ENCODE measurements at places on chromosomes 12 and 14. TPM values are rescaled to one million over a fixed set of nuclear protein-coding genes. Genes with fewer than 3 reads are reported as not detected.

GLIPR1L1 gene
- not detected for total RNA-seq

OR6C2 gene
- not detected for total RNA-seq

DLGAP5 gene
- 8.2 TPM for total RNA-seq

VWF gene
- 0.37 TPM for total RNA-seq

DNA sequence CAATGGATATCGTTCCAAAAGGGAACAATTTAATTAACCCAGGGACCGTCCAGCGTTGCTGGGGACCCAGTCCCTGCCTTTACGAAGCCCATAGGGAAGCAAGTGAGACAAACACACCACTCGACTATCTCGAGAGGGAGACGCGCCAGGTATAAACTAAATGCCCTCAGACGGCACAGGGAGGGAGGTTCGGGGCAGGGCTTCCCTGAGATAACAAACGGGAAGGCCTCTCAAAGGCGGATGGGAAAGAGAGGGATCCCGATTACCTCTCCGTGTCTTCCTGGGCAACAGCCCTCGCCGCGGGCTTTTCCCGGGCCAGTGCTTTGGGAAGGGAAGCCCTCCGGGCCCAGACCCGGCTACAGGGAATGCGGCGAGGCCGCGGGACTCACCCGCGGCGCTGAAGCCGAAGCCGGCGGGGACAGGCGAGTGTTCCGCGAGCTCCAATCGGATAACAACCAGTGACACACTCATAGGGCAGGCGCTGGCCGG is 390 bp downstream of the BRAP start:
- no peak for DNase-seq

- DNase-seq: no peak
Measured at GRCh38 chr14:68157971-68158371, 338.4 kb downstream of the RAD51B start.

GRCh38 chr12:11677752-11678151 is 28.3 kb downstream of the ETV6 start:
- DNase-seq: no peak

DNA sequence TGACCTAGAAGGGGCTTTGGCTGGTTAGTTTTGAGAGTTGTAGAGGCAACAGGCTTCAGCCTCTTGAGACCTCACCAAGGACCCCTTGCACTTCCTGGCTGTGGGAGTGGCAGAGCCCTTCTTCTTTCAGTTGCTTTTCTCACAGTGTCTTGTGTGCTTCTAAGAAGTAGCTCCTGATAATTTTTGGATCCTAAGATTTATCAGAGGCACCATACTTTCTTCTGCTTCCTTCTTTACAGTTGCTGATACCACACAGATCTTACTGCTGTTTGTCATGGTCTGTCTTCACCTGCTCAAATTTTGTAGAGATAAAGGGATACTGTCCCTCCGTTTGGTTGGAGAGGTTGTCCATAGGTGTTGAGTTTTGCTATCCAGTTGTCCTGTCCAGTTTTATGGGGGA is 33.8 kb downstream of the VRK1 start:
- no peak for DNase-seq

DNA sequence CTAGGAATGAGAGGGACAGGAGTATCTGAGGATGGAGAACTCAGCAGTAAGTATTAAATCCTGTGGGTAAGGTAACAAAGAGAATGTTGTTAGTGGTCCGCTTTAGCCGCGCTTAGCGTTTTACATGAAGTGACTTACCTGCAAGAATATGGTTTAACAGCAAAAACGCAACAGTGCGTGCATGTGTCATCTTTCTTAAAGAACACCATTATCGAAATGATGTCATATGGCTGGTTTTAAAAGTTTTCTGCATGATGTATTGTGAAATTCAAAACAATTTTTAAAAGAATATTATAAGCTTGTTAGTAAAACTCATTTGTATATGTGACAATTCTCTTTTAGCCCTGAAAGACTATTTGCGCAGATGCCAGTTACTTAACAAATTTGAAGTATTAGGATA is 1.7 kb downstream of the LEMD3 start:
- no peak for DNase-seq

- no peak for DNase-seq
Measured at GRCh38 chr14:39912192-39913100, 480.2 kb upstream of the FBXO33 start.

- peak; percentile 61 for DNase-seq
Measured at GRCh38 chr12:55829967-55830600, 697 bp upstream of the DNAJC14 start.

All from glutamatergic neuron (in vitro differentiated cells).